RWPE1 (cell line): ENCODE measurements at places on chromosomes 6 and 20.

DNA sequence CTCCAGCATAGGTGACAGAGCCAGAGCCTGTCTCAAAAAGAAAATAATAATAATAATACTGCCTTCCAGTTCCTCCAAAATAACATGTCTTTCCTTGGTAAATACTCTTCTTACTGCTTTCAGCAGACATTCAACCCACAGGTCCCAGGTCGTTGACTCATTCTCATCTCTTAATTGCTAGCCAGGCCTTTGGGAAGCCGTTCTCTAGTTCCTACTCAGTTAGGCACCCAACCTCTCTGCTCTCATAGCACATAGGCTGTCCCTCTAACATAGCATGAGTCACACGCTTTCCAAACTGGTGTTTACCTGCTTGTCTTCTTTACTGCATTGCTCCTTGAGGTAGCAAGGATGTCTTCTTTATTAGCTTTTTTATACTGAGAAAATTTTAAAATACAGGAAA lies 98.8 kb downstream of the LAMA2 start:
- DNase-seq: peak; percentile 11

GRCh38 chr6:141464896-141465295 lies 667.8 kb upstream of the GJE1 start:
- no peak for DNase-seq

DNA sequence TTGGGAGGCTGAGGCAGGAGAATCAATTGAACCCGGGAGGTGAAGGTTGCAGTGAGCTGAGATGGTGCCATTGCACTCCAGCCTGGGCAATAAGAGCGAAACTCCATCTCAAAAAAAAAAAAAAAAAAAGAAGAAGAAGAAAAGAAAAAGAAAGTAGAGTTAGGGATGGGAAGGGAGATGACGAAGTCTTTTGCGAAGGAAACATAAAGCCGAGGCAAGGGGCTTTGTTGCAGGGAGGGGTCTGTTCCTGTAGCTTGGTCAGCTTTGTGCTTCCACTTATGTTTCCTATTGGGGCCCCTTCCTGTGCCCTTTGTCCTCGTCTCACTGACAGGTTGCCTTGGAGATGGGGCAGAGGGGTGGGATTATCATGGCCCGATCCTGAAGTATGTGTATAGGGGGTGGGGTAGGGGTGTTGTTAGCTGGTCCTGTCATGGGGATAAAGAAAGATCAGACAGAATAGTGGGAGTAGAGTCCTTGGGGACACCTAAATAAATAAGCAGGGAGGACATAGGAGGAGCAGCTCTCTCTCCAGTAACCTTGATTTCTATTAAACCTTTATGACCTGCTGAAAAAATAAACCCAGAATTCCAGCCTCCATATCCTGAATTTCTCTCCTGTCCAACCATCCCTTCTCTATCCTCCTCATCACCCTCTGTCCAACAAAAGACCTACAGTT lies 1.1 kb upstream of the CLIC1 start:
- DNase-seq: no peak

DNA sequence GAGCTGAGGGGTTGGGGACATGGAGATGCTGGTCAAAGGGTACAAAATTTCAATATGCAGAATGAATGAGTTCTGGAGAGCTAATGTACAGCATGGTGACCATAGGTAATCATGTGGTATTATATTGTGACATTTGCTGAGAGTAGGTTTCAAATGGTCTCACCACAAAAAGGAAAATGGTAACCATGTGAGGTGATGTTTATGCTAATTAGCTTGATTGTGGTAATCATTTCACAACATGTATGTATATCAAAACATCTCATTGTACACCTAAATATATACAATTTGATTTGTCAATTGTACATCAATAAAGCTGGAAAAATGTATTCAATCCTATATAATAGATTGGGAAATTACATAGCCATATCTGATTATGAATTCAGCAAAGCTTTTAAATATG lies 29.5 kb upstream of the TMEM14A start:
- DNase-seq: no peak

GRCh38 chr6:88268508-88268907 lies 102.4 kb upstream of the CNR1 start:
- DNase-seq: no peak

- DNase-seq: no peak
These were observed 240.5 kb downstream of the ERMARD start for GRCh38 chr6:169991913-169992312.

- no peak for DNase-seq
These were observed 95.6 kb downstream of the KIF16B start for GRCh38 chr20:16477632-16478031.

DNA sequence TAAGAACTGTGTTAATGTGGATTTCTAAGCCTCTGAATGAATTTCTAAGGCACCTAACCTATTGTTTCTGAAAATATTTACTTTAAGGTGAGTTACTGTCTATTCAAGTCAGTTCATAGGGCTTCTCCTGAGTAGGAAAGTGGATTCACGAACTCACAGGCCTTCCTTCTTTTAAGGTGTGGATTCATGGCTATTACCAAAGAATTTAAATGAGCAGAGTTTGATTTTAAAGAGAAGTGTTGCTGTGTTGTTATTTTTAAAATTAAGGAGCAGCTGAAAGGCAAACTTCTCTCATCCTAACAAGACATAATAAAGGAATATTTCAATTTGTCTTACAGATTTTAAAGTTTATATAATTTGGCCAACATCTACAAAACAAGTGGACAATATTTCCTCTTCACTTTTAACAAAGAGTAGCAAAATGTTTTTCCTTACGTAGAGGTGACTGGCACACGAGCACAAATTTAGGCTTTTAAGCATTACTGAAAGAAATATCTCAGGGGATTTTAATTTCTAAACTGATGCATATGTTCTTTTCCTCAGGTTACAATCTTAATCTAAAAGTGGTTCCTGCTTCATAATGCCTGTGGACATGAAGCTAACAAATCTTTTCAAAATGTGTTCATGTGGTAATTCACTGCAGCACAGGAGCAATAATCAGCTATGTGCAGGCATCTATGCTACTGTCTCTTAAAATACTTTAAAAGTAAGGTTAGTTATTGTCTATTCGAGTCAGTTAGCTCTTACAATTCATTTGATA lies 602 bp upstream of the TSPYL4 start:
- no peak for DNase-seq

DNA sequence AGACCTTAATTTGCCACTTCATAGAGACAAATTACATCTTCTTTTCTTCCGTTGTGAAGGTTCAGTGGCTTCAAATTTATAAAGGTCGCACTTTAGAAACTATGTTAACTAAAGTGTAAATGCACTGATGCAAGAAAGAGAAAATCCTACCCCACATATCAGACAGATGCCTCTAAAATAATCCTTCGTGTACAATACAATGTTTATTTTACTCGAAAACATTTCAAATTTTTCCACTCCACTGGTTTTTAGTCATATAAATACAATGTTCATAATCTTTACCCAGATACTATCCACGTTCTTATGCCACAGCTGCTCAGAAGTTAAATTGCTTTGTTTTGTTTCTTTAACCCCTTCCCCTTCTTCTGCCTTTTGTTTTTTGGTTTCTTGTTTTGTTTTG lies 140.3 kb upstream of the LAMP5 start:
- DNase-seq: no peak

DNA sequence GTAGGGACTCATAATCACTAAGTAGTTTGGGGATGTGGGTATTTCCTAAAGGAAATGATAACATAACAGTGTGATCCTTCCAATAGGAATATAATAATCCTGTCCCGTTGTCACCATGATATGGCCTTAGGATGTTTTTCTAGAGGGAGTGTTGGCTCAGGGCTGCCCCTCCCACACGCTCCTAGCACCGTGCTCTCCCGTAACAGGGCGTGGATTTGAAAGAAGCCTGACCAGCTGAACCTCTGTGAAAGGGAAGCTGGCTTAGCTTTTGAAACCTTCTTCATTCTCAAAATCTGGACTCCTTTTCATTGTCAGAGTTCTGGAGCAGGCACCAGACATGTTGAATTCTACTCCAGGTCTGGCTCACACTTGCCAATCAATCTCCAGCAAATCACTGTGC lies 103.4 kb upstream of the SASH1 start:
- no peak for DNase-seq
